ENCODE measurements at places on chromosomes 12 and 14.

- DNase-seq, result no peak
These were observed 44.3 kb upstream of the PSMA6 start for GRCh38 chr14:35247777-35248475.

DNA sequence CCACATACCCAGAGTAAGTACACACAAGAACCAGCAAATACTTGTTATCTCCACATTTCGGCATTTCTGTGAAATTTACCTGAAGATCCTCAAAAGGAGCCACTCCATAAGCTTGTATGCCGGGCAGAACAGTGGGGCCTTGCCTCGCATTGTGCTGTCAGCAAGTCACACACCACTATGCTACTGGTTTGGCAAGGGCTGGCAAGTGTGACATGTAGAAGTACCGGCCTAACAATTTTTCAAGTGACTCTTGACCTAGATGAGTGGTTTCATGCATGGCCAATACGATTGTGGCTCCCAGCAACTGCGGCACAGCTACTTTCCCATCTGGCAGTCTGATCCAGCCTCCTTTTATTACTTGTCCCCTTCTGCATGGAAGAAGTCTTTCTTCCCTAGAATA, 69.8 kb downstream of the GAS2L3 start:
- no peak for DNase-seq

DNA sequence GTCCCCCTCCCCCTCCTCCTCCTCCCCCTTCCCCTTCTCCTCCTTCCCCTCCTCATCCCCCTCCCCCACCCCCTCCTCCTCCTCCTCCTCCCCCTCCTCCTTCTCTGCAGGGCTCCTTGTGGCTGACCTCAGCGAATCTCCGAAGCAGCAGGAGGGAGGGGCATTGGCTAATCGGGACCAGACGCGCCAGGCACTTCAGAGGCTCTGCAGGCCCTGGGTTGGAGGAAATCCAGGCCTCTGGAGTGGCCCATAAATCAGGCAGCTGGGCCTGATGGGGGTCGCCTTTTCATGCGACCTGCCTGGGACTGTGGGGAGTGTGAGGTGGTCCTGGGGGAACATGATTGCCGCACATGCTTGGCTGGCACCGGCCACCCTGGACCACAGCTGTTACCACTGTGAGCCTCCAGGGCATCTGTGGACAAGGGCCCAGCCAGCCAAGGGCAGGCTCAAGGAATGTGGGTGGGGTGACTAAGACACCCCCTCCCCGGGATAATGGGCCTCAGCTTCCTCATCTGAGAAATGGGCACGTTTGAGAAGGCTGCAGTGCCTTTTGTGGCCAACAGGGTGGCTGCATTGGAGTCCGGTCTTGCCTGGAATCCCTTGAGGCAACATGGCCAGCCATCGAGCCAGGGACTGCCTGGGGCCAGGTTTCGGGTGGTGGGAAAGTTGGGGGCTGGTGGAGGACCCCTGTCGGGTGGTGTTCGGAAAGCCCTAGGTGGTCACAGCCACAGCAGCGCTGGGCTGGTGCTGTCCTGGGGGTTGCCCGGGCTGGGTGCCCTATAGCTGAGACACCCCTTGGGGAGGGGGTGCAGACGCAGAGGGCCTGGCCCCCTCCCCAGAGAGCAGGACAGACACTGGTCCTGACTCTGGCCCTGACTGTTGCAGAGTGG, 12.0 kb downstream of the KIF26A start:
- DNase-seq, result no peak

GRCh38 chr12:12011880-12012260, 58.9 kb upstream of the BCL2L14 start:
- DNase-seq, result no peak

GRCh38 chr12:116400636-116401372, 123.3 kb upstream of the MED13L start:
- DNase-seq, result no peak

GRCh38 chr12:118391836-118392235, 15.5 kb downstream of the SUDS3 start:
- no peak for DNase-seq

GRCh38 chr14:91744068-91744480, 12.2 kb upstream of the CATSPERB start:
- no peak for DNase-seq

- no peak for DNase-seq
These were observed 34.7 kb upstream of the AMIGO2 start for GRCh38 chr12:47114481-47114892.

- DNase-seq, result no peak
These were observed 69.3 kb upstream of the ADAMTS20 start for GRCh38 chr12:43621262-43621661.

DNA sequence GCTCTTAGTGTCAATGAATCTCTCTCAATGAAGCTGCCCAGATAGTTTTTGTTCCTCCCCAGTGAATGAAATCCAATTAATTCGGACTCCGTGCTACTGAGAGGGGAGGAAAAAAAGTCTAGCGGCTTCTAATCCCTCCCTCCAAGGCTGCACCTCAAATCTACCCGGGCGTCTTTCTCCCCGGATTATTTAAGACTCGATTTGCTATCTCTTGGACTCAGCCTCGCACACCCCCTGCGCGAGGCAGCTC, 134 bp downstream of the DUSP6 start:
- DNase-seq, result no peak

DNA sequence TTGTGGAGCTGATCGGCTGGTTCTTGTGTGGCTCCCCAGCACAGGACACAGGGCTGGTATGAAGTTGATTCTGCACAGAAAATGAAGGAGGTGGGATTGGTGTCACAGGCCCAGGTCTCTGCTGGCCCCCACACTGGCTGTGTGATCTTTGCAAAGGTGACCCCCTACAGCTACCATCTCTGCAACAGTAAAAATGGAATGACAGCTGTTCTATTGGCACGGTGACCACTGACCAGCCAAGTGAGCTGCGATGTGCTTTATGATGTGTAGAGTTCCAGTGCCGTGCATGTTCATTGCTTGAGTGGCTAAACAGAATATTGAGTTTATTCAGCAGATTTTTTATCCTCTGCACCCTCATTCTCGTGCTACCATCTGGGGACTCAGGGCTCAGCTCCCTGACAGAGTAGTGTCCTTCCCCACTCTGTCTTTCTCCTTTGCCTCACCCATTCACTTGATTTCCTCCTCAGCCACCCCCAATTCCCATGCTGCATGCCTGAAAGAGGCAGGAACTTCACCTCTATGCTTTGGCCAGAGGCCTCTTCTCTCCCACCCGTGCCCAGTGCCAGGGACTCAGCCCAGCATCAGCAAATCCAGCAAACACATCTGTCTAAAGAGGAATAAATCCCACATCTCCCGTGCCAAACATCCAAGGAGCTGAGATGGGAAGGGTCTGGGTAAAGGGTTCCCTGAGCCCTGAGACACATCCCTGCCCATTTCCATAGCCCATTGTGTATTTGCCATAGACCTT, 21.2 kb downstream of the C14orf132 start:
- DNase-seq, result no peak

- peak; percentile 73 for DNase-seq
These were observed 1346.4 kb downstream of the TMEM121 start for GRCh38 chr14:106872611-106873446.

DNA sequence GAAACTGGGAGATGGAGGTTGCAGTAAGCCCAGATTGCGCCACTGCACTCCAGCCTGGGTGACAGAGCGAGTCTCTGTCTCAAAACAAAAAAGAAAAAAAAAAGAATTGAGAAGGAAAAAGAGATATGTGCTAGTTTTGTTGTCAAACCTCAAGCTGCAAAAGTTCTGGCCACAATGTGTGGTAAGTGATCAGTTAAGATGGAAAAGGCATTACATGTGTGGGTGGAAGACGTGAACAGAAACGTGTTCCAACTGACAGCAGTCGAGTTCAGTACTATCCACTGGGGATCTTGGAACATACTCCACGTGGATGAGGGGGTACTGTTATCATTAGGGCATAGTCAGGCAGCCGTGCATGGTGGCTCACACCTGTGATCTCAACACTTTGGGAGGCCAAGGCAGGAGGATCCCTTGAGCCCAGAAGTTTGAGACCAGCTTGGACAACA, 17.3 kb downstream of the GPR68 start:
- no peak for DNase-seq

GRCh38 chr12:54954801-54955200, 29.8 kb downstream of the TESPA1 start:
- DNase-seq, result no peak
